ENCODE measurements at places on chromosomes 5 and 9. TPM values are rescaled to one million over a fixed set of nuclear protein-coding genes. Genes with fewer than 3 reads are reported as not detected.

- DNase-seq: no peak
- H3K4me1 ChIP-seq: no peaks in the 10 kb centered on the region
- no peak overlapping the region for H3K27ac ChIP-seq
- no peak overlapping the region for H3K4me3 ChIP-seq
- H3K27me3 ChIP-seq: no peaks in the 10 kb centered on the region
These were observed 20.1 kb upstream of the NIM1K start for GRCh38 chr5:43171926-43172325.

DNA sequence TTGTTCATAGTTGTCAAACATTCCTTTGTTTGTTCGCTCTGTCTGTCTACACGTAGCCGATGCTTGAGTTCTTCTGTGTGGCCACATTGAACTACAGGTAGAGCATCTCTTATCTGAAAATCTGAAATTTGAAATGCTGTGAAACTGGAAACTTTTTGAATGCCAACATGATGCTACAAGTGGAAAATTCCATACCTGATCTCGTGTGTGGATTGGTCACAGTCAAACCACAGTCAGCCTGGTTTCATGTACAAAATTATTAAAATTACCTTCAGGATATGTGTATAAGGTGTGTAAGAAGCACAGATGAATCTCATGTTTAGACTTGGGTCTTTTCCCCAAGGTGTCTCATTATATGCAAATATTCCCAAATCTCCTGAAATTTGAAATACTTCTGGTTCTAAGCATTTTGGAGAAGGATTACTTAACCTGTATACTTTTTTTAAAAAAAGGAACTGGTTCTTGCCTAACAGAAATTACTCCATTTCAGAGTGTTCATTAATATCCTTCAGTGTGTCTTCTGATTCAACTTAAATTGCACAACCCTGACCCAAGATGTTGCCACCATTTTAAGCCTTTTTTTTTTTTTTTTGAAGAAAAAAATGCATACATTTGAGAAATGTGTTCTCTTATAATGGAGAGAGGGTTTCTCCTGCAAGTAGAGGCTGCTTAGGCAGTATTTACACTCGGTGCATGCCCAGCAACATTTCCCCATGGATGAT, 254.3 kb downstream of the MAST4 start:
- H3K27ac ChIP-seq: peak overlapping the region; percentile 40
- no peaks in the 10 kb centered on the region for H3K36me3 ChIP-seq
- no peaks in the 10 kb centered on the region for H3K27me3 ChIP-seq
- DNase-seq: peak; percentile 8

IL11RA gene
- total RNA-seq: 12.6 TPM

FOXD1 gene
- total RNA-seq: 0.05 TPM
